CD4-positive, alpha-beta memory T cell (primary cell): ENCODE measurements at places on chromosomes 5 and 9.
A peak's percentile ranks its signal among the peaks of the same experiment; 100 is the strongest.

GRCh38 chr5:77285251-77285841, 74.9 kb downstream of the PDE8B start:
- no peak for DNase-seq

DNA sequence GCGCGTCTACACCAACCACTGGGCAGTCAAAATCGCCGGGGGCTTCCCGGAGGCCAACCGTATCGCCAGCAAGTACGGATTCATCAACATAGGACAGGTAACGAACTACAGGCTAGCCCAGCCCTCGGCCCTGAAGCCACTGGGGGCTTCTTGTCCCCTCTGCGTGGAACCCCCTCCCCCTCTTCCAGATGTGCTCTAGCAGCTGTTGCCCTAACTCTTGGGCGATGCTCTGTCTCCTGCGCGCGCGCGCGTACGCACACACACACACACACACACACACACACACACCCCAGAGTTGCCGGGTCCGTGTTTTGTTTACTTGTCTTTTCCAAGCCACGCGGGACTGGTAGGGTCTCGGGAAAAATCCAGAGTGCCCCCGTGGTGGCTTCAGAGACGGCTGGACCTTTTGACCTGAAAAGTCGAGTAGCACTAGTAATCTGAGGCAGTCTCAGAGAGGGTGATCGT, 836 bp downstream of the PCSK5 start:
- DNase-seq, result peak; percentile 40

DNA sequence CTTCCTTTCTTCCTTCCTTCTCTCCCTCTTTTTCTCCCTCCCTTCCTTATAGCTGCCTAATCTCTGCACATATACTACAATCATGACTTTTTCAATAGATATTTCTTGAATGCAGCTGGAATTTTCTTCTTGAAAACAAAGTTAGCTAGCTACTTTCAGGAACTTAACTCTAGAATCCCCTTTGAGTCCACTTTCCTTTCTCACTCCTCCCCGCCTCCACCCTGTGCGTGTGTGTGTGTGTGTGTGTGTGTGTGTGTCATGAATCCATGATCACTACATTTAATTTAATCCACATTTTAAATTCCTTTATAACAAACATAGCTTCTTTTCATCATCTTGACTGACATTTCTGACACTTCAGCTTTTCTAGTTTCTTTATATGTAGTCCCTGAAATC, 167.5 kb upstream of the KLF9 start:
- DNase-seq, result no peak

DNA sequence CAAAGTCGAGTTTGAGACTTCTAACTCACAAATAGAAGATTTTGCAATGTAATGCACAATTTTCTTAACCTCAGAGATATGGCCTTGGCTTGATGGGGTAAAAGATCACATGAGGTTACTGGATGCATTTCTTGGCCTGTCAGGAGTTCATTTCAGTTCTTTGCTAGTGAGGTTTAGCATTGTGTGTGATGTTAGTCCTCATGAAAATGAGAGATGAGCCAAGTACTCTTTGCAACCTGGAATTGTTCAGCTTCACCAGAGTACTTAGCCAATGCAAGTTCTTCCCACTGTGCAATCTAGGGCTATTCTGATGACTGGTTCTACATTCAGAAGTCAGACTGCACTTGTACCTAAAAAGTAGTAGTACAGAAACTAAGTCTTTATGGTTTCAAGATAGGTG, 24.9 kb downstream of the GNAQ start:
- DNase-seq, result no peak

- DNase-seq, result no peak
These were observed 45.6 kb downstream of the COL15A1 start for GRCh38 chr9:98989036-98990000.

DNA sequence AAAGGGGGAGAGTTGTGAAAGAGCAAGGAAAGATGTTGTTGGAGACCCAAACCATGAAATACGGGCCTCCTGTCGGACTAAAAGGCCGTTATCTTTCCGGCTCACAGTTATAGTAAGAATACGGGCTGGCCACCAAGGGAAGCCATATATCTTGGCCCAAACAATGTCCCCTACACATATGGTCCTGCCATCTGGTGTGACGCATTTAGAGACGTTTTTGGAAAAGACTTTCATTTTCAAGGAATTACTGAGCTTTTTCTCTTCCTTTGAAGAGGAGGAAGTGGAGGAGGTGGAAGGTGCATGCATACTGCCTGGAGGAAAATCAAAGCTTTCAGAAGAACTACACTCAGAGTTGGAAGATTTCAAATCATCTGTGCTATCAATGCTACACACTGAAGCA, 26.7 kb downstream of the PWWP2A start:
- no peak for DNase-seq

DNA sequence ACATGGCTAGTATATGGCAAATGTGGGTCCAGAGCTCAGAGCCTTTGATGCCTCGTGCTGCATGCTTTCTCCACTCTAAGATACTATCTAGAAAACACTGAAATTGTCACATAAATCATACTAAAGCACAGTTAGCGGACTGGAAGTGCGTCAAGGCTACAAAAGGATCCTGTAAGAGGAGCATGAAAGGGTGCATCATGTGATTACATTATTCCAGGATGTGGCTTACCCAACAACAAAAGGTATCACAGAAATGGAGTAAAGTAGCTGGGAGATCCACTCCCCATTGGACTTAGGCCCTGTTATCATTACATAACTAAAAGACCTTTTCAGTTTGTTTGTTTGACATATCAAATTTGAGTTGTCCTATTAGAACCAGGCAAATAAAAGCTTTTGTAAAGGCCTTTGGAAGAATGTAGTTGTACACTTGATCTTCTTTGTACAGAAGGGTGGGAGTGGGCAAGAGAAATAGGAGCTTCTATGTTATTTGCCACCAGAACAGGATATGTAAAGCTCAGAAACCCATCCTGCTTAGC, 6.9 kb downstream of the SLC31A1 start:
- DNase-seq, result peak; percentile 36

- DNase-seq, result no peak
These were observed 7.1 kb downstream of the LRRC70 start for GRCh38 chr5:62585751-62586150.

DNA sequence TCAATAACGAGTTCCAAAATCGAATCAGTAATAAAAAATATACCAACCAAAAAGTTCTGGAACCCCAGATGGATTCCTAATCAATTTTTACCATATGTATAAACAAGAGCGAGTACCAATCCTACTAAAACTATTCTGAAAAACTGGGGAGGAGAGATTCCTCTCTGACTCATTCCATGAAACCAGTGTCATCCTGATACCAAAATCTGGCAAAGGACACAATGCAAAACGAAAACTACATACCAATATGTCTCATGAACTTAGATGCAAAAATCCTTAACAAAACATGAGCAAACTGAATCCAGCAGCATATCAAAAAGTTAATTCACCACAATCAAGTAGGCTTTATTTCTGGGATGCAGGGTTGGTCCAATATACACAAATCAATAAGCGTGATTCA, 30.5 kb upstream of the MACIR start:
- no peak for DNase-seq

DNA sequence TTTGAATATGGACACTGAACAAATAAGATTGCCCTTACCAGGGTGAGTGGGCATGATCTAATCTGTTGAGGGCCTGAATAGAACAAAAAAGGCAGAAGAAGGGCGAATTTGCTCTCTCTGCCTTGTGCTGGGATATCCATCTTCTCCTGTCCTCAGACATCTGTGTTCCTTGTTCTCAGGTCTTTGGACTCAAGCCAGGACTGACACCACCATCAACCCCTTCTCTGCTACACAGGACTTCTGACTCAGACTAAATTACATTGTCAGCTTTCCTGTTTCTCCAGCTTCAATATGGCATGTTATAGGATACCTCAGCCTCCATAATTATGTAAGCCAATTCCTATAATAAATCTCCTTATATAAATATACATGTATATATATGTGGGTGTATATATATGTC, 40.8 kb upstream of the SLCO6A1 start:
- DNase-seq, result no peak

DNA sequence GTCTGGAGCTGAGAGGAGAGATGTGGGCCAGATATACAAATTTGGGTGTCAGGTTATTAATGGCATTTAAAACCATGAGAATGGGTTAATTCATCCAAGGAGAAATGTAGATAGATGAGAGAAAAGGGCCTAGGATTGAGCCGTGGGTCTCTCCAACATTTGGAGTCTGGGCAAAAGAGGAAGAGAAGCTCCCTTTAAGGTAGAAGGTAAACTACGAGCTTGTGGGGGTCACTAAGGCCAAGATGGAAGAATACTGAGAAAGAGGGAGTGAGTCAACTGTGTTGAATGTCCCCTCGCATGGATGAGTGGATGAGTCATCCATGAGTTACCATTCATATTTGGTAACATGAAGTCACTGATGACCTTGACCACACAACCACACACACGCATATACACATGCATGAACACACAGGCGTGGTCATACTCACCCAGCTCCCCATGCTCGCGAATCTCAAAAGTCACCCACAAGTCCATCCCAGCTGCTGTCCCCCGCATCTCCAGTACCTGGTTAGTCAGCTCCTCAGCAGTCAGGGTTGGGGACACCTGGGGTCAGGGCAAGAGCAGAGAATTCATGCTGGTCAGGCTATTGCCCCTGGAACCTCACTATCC, 6.8 kb upstream of the FCHSD1 start:
- DNase-seq, result no peak

- no peak for DNase-seq
These were observed 5.3 kb upstream of the NFIL3 start for GRCh38 chr9:91428927-91429351.

GRCh38 chr9:96140296-96141127, 161.5 kb downstream of the HSD17B3 start:
- DNase-seq, result no peak

DNA sequence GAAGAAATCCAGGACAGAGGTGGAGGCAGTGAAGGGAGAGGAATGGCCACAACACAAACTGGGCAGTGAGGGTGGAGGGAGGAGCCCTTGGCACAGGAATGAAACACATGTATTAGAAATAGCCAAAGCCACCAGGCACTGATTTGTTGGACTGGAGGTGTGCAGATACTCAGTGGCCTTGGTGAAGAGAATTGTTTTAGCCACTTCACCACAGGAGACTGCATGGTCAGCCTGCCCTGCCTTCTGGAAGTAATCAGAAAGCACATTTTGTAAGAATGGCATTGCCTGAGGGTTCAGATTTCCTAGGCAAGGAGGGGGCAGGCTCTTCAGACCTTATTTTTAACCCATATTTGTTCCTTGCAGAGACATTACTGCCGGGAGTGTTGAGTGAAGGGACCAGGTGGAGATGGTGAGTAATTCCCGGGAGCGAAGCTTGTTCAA, 2.2 kb downstream of the SGCD start:
- DNase-seq, result no peak

GRCh38 chr5:124262991-124263571, 483.4 kb downstream of the ZNF608 start:
- no peak for DNase-seq

- no peak for DNase-seq
These were observed 104.4 kb downstream of the THBS4 start for GRCh38 chr5:80139466-80139972.

DNA sequence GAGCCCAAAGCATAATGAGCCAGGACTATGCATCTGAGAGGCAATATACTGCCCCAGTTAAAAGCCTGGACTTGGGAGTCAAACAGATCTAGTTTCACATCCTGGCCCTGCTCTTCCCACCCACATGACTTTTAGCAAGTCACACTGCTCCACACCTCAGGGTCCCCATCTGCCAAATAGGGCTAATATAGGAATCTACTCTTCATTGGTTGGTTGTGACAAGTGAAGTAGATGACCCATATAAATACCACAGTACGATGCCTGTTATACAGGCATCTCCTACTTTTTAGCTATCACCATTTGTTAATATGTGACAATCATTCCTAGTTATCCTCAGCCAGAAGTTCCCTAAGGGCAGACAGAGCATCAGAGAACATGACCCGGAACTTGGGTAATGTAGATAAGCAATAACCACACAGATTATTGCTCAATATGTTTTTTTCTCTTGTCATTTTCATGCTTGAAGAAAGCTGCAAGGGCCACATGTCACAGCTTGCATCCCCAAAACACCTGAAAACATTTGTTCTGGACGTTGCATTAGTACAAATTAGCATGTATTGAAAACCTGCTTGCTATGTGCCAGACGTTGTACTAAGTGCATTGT, 20.4 kb downstream of the ADAM19 start:
- DNase-seq, result no peak

GRCh38 chr9:98091735-98092612, 27.0 kb downstream of the TRIM14 start:
- no peak for DNase-seq

DNA sequence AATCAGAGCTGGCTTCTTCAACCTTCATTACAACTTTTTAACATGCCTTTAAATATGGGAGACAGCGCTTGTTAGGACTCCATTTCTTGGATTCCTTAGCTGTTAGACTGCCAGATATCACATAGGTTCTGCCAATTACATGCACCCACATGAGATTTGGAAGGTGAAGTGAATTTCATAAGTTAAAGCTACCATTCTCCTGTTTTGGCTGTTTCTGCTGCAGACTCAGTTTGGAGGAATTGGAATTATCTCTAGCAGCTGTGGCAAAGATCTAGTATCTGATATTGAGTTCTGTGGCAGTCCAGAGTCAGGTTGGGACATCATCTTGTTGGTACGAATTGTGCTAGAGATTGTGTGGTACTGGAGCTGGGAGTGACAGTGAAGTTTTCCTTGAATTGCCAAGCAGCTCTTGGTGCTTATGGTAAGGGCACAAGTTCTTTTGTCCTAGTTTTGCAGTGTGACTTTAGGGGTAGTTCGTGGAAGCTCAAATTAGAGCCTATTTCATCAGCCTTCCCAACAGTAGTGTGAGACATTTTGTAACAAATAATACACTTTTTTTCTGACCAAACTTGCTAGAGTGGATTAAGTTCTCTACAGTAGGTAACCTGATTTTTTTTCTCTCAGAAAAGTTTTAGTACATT, 9.1 kb upstream of the PJA2 start:
- no peak for DNase-seq

DNA sequence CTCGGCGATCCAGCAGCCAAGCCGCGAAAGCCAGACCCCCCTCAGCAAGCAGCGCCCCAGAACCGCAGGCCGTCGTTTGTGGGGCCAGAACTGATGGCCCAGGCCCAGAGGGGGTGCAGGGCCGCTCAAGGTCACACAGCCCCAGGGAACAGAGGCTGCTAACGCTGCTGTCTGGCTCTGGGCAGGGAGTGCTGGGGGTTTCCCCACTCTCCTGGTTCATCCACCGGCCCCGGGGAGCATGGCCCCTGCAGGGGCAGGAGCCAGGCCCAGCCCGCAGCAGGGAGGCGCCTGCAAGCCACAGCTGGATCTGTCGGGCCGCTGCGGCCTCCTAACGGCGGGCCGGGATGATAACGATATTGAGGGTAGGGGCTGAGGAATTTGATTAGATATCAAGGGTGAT, 64.8 kb upstream of the IGFBPL1 start:
- DNase-seq, result no peak
